ENCODE measurements at places on chromosomes 13 and 19. TPM values are rescaled to one million over a fixed set of nuclear protein-coding genes. Genes with fewer than 3 reads are reported as not detected.

The ZNF324B gene
- total RNA-seq, result 0.98 TPM

- DNase-seq, result no peak
Measured at GRCh38 chr13:105471673-105472072, 1063.8 kb downstream of the EFNB2 start.

DNA sequence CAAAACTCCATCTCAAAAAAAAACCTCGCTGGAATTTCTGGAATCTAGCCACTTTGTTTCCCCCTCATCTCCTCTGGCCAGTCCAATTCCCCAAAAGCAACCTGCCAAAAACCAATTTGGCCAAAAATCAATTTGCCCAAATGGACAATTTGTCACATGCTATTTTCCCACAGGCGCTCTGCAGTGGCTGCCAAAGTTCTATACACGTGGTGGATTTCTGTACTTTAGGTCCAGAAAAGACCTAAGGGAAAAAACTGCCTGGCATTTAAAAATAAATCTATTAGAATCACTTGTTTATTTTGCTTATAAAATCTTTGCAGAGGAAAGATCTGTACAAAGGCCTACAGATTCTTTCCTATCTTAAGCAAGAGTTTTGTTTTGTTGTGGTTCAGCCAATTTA lies 79.4 kb downstream of the MAP4K1 start:
- no peak for DNase-seq

DNA sequence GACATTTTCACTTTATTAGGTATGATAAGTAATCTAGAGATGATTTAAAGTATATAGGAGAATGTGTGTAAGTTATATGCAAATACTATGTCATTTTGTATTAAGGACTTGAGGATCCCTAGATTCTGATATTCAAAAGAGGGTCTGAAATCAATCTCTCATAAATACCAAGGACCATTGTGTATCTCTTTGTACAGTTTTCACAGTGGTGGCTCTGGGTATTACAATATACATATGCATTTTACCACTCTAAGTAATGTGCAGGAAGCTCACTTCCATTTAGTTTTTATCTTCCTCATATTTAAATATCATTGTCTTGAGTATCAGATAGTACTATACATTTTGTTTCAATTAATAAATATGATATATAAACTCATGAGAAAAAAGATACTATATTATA lies 862.6 kb upstream of the PCDH20 start:
- no peak for DNase-seq

The LILRB3 gene
- total RNA-seq, result not detected

The KASH5 gene
- total RNA-seq, result not detected

DNA sequence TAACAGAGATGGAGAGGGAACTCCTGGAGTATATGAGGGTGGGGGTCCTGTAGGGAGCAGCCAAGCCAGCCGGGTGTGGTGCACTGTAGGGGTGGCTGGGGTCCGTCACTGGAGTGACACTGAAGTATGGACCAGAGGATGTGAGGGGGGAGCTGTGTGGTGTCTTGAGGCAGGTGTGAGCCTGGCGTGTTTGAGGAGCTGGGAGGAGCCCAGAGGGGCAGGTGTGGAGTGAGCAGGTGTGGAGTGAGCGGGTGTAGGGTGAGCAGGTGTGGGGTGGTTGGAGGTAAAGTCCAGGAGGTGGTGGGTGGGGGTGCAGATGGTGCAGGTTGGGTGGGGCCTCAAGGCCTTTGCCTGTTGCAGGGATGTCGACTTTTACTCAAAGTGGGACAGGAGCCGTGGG lies 5.9 kb downstream of the B3GNT8 start:
- DNase-seq, result no peak

GRCh38 chr13:40181203-40181845 lies 485.1 kb downstream of the FOXO1 start:
- DNase-seq, result no peak

GRCh38 chr13:92255526-92255925 lies 857.1 kb downstream of the GPC5 start:
- DNase-seq, result no peak

GRCh38 chr13:29969286-29969685 lies 118.9 kb upstream of the UBL3 start:
- no peak for DNase-seq

The ATXN8OS gene
- total RNA-seq, result not detected

- DNase-seq, result no peak
Measured at GRCh38 chr13:73216381-73216831, 157.6 kb downstream of the KLF5 start.

DNA sequence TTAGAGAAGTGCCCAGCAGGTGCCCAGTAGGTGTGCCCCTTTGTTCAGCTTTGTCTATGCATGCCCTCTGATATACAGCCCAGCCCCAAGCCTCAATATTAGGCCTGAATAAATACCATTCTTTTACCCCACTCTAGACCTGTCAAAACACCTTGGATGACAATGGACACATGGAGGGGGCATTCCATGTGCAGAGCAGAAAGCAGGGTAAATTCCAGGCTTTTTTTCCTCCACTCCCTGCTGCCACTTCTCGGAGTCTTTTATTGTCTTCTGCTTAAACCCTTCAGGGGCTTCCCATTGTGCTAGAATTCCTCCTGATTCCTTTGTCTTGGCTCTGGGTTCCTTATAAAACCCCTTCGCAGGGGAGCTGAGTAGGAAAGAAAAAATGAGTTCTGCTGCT lies 5.8 kb upstream of the FRY start:
- no peak for DNase-seq

GRCh38 chr13:59480396-59481259 lies 683.1 kb downstream of the DIAPH3 start:
- no peak for DNase-seq

DNA sequence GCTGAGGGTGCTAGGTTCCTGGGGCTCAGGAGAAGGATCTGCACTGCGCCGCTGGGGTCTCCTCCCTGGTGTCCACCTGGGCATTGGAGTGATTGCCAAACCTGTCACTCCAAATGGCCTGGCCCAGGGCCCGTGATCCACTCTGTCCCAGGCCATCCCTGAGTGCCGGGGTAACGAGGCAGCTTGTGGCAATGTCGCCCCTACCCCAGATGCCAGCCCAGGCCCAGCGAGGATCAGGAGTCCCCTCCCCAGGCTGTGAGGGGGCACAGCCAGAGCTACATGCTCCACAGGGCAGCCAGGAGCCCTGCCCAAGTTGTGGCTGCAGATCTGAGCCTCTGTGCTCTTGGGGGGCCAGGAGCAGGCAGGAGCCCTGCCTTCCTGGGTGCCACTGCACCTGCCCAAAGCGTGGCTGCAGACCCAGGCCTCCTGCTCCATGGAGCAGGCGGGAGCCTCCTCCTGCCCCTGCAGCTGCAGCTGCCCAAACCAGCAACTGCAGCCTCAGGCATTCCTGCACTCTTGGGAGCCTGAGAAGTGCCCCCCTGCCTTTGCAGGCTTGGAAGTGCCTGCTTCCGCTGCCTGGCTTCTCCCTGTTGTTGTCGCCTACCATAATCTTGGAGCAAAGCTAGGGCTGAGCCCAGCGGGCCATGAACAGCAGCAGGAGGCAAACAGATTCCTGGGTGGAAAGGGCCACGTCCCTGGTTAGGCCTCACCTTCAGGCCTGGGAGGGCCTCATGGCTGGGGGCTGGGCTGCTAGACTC lies 4.6 kb downstream of the IGFL4 start:
- no peak for DNase-seq

GRCh38 chr19:35458731-35459391 lies 10.8 kb downstream of the FFAR2 start:
- no peak for DNase-seq

The RUBCNL gene
- 0.29 TPM for total RNA-seq

DNA sequence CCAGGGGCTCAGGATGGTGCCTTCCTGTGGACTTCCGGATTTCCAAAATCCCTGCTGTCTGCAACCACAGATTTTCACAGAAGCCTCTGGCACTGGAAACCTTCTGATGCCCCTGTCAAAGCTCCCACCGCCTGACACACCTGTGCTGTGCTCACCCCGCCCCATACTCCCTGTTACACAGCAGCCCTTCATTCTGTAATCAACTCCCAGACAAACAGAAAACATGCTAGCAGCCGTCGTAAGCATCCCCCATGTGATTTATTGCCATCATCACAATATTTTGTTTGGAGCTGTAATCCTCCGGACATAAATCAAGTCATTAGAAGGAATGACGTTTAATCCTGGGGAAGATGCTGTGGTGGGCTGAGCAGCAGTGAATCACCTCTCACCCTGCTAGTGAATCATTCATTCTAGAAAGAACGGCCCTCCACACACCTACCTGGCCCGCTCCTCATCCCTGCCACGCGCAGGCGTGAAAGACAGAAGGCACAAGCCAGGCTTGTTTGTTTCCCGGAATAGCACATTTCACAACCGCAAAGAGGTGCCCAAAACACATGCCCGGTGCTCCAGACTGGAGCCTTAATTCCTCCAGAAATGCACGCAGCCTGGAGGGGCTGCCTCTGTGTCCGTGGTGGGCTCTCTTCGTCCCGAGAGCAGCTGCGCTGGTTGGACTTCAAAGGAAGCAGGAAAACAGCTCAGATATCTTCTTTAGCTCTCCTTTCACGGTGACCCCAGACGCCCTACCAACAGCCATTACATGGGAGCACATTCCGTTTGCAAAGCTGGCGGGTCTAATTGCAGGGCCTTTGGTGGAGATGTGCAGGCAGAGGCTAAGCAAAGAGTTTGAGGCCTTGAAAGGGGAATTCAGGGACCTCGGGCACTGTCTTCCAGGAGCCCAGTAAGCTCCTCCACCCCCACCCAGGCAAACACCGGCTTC lies 41.3 kb upstream of the KCTD15 start:
- no peak for DNase-seq

The CYP2A7 gene
- not detected for total RNA-seq

GRCh38 chr13:65054277-65054676 lies 2175.9 kb downstream of the PCDH9 start:
- DNase-seq, result no peak

- no peak for DNase-seq
Measured at GRCh38 chr19:40376286-40376862, 13.6 kb downstream of the HIPK4 start.

The CGB8 gene
- 1.2 TPM for total RNA-seq

DNA sequence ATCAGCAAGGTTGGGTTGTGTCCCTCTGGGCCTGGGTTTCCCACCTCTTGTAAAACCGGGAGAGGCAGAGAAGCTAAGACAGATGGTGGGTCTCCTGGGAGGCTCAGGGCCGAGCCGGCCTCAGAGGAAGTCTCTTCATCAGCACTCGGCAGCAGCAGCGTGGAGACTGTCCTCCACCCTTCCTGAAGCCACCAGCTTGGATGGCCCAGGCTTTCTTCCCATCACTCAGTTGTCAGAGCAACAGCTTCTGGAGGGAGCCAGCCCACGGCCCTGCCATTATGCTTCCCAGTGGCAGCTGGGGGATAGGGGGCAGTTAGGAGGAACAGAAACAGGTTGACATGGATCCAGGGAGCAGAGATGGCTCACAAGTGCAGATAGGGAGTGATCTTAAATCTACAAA lies 191.0 kb downstream of the KATNAL1 start:
- DNase-seq, result no peak

The DMAC2 gene
- 54.9 TPM for total RNA-seq

- no peak for DNase-seq
Measured at GRCh38 chr13:32001154-32001768, 30.3 kb upstream of the FRY start.

- DNase-seq, result no peak
Measured at GRCh38 chr13:49517461-49517860, 21.7 kb downstream of the PHF11 start.

GRCh38 chr19:52270266-52270885 lies 989 bp downstream of the ZNF766 start:
- no peak for DNase-seq

DNA sequence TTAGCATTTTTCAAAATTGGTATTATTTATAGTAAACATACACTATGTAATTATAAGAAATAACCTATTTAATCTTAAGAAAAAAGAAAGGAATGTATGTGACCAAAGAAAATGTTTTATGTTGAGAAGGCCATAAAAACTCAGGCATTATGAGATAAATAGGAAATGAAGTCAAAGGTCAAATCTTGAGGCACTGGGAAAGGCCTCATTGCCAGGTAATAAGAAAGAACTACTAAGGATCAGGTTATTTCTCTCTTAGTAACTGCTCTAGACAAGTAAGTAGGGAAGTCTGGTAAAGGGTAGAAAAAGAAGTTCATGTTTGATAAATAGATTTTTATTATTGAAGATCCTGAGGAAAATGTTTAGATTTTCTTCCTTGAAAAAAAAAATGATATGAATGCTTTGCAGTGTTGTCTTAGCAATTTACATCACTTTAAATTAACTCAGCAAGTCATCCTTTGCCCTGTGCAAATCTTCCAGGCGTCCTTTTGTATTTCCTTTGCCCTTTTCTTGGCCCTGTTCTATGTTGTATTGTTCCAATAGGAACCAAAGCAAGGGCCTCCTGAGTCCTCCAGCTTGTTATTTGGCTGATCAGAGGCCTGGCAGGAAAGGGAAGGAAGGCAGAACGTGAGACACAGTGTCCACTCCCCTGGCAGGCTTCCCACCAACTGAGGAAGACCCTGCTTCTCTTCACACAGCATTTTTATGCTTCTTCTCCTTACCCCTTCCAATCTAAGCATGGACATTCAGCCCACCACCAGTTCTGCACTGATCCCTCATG lies 260.4 kb upstream of the MIR17HG start:
- no peak for DNase-seq

GRCh38 chr19:16429066-16429758 lies 42.6 kb downstream of the EPS15L1 start:
- DNase-seq, result no peak

- DNase-seq, result no peak
Measured at GRCh38 chr19:4910594-4911281, 1.4 kb downstream of the UHRF1 start.

GRCh38 chr19:6587093-6587820 lies 3.7 kb downstream of the CD70 start:
- no peak for DNase-seq

DNA sequence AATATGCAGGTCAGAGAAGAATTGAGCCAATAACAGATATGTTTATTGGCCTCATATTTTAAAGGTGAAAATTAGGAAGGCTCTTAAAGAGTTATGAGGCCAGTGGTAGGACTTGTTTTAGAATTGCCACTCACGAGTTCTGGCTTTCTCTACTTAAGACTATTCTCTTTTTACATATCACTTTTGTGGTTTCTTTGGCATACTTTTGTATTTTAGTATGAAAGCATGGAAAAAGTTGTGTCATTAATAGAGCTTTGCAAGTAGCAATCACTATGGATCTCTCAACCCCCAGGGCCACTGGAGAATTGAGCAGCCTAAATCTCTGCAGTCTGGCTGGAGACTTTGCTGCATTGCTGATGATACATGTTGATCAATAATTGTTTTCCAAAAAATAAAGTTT lies 64.6 kb upstream of the SOX21 start:
- DNase-seq, result no peak

- DNase-seq, result no peak
Measured at GRCh38 chr19:49680421-49681351, 3.6 kb downstream of the PRMT1 start.

DNA sequence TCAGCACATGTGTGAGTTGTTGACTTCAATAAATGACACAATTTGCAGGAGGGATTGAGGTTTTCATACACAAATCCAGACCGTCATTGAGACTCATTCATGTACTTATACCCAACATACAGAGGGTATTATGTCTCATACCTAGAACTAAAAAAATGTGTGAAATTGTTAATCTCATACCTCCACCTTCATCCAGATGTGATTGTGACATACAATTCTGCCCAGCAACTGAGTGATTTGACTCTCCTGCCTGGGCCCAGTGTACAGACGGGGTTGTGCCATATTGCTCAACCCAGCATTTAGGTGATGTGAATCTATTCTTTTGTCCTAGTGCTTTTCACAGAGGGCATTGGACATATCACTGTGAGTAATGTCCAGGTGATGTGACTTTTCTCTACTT lies 12.6 kb upstream of the ZNF681 start:
- no peak for DNase-seq

- no peak for DNase-seq
Measured at GRCh38 chr19:38062959-38063761, 156.2 kb downstream of the SIPA1L3 start.

The SPACA7 gene
- not detected for total RNA-seq

Measured in epithelial cell of proximal tubule (primary cell).